Endodermal cell (in vitro differentiated cells): ENCODE measurements at places on chromosomes 3 and 15.

DNA sequence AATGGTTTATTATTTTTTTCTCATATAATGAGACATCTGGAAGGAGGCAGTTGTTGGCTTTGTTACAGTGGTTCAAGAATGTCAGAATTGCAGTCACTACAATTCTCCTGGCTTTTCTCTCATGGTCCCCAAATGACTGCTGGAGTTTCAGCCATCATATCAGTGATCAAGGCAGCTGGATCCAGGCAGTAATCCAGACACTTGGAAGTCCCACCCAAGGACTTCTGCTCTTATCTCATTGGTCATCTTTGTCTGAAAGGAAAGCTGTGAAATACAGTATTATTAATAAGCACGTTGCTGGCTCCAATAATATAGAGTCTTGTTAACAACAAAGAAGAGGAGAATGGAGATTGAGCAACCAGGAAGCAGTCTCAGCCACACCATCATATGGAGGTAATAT, 22.9 kb upstream of the MED12L start:
- DNase-seq: no peak

DNA sequence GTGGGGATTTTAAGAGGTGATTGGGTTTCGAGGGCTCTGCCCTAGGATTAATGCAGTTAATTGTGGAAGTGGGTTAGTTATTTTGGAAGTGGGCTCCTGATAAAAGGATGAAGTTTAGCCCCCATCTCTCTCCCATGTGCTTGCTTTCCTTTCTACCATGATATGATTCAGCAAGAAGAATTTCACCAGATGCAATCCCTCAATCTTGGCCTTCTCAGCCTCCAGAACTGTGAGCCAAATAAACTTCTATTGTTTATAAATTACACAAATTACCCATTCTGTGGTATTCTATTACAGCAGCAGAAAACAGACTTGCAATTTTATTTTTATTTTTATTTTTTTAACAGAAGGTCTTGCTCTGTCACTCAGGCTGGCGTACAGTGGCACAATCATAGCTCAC, 27.3 kb upstream of the UBE2E1 start:
- DNase-seq: peak; percentile 7

DNA sequence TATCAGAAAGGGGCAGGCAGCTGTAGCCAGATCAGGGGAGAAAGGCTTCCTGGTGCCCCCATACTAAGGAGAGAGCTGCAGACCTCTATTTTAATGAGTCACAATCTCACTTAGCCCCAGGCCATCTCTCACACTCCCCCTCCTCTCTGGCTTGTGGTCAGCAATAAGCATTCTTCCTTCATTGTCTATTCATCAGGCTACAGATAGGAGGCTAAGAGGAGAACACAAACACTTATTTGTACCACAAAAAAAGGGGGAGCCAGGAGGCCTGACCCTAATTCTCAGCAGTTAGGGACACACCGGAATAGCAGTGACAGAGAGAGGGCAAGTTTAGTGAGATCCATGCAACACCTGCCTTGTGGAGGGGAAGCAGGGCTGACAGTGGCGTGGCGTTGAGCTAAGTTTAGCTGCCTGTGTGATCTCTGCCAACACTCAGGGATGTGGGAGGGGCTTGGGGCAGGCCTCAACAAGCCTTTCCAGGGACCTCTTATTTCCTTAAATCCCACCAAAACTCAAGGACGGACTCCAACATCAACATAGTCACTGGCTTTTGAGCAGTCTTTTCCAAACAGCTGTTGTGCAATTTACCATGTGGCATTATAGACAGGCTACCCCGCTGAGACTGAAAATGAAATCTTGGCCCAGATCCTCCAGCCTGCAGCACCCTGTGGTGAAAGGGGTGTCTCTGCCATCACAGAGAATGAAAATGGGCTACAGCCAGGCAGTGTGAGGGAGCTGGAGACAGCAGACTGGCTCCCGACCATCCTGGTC, 191.9 kb upstream of the TSC22D2 start:
- no peak for DNase-seq

DNA sequence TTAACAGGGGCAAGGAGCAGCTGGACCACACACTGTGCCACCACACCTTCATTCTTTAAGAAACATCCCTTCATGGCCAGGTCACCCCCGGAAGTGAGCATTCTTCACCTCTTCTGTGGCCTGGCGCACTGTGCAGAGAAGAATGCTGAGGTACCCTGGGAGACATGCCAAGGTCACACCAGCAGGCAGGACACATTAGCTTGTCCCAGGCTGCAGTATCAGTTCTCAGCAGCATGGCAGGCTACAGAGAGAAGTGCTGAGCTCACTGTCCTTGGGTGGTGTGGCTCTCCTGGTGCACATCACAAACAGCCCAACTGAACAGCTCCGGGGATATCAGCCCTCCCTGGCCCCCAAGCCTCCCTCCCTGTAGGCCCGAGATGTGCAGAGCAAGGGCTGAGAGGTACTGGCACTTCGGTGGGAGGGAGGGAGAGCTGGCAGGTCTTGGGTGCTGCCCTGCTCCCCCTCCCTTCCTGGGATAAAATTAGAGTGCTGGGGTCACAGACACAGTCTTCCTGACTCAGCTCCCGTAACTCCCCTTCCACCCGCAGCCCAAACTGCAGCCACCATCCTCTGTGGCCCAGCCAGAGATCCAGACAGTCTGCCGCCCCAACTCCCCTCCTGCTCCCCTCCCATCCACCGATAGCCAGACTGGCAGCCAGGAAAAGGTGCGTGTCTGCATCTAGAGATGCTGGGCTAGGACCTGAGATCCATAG, 13.4 kb downstream of the SEMA7A start:
- DNase-seq: no peak

DNA sequence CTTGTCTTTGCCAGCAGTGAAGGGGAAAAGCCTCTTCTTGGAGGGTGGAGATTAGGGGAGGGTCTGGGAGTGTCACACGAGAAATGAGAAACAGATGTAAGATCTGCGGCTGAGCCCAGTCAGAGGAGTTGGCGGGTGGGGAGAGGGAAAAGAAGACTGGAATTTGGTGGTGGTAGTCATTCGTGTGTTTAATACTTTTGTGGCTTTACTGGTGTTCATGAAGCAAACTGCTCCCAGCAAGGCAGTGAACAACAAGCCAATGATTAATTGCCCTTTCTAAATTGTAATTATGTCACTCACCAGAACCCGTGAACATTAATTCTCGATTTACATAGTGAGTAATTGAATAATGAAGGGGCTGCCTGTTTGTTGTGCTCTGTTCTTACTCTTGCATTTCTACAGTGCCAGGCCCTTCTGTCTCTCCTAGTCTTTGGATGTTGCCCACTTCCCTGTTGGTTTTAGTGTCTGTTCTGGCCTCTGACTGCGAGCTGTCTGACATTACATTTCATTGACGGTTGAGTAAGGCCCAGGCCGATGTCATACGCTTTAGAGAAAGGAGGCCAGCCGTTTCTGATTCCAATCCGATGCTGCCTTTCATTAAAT, 78.0 kb downstream of the CHCHD6 start:
- no peak for DNase-seq

DNA sequence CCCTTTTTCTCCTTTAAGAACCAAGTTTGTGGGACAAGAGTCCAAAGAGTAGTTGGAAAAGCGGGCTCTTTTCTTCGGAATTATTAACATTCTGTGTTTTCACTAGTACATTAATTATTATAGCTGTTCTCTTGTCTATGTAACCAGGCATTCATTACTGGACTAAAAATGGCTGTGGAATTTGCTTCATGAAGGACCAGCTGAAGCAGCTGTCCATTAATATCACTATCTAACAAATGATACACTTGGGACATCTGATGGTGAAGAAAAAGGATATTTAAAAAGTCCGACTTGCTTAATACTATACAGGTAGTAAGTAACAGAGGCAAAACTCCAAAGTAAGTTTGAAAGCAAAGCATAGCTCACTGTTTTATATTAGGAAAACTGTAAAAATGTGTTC, 728.9 kb upstream of the DPPA4 start:
- no peak for DNase-seq

DNA sequence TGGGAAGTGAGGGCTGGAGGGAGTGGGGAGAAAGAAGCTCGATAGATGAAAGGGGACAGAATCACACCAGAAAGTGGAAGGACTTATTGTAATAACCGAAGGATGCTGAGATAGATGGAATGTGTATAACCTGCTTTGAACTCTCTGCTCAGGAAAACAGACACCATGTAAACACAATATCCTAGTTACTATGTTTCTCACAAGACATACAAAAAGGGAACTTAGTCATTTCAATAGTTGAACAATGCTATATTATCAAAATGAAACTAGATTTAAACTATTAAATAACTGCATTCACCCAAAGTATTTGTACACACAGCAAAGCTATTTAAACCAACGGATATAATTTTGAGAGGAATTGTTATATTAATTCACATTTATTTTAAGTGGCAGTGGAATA, 108.3 kb upstream of the GADL1 start:
- DNase-seq: no peak

DNA sequence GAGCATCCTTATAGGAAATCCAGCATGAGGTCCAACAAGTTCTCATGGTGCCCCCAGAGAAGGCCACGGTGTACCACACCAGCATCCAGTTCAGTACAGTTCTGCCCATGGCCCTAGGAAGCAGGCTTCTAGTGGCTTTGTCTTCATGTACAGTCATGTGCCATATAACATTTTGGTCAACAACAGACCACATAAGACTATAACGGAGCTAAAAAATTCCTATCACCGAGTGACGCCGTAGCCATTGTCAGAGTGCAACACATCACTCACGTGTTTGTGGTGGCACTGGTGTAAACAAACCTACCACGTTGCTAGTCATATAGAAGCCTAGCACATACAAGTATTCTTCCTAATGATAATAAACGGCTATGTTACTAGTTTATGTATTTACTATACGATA, 209.0 kb downstream of the ARRDC4 start:
- no peak for DNase-seq

DNA sequence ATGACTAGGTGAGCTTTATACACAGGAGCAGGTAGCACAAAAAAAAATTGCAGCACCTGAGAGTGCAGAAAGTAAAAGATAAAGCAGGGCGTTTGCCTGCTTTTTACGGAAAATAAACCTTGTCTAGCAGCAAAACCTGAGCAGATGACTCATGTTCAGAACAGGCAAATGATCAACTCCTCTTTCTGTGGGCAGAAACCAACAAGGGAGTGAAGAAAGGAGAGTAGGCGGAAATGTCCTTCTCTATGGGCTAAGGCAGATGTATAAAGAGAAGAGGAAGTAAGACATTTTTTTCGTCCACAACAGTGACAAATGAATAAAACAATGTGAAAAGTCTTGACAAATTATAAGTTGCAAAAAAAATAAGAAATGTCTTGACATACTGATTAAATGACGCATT, 24.5 kb upstream of the GMNC start:
- no peak for DNase-seq

DNA sequence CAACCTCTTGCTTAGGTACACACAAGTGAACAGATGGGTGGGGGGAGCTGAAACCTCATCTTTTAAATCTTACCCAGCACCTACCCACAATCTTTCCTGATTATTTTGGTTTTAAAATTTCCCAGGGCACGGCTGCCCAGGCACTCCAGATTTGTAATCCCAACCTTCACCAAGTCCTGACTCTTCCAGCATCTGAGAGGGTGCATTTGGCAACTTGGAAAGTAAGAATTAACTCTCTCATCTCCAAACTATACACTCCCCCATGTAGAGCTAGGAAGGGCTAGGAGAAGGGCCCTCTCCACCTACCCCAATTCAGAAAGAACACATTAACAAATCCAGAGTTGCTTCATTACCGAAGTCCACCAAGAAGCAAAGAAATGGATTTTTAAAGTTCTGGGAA, 41.7 kb upstream of the PRICKLE2 start:
- DNase-seq: no peak
